ENCODE measurements at places on chromosomes 1 and 21.

- DNase-seq = no peak
Observed at GRCh38 chr1:89721351-89721750, 88.4 kb downstream of the LRRC8C start.

DNA sequence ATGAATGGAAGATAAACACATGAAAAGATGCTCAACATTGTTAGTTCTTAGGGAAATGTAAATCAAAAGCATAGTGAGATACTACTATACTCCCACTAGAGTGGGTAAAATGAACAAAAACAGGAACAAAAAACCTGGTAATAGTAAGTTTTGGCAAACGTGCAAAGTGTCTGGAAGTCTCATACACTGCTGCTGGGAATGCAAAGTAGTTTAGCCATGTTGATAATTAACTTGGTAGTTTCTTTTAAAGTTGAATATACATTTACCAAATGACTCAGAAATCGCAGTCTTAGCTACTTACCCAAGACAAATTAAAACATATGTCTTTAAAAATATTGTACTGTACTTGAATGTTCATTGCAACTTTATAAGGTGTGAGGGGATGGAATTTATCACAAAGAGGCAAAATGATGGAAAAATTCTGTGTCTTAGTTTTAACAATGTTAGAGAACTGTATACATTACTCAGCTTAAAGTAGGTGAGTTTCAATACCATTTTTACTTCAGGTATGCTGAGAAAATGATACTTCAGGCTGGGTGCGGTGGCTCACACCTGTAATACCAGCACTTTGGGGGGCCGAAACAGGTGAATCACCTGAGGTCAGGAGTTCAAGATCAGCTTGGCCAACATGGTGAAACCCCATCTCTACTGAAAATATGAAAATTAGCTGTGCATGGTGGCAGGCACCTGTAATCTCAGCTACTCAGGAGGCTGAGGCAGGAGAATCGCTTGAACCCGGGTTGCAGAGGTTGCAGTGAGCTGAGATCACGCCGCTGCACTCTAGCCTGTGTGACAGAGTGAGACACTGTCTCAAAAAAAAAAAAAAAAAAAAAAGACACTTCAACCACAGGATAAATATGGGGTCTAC, 102.3 kb downstream of the PDE4B start:
- no peak for DNase-seq

DNA sequence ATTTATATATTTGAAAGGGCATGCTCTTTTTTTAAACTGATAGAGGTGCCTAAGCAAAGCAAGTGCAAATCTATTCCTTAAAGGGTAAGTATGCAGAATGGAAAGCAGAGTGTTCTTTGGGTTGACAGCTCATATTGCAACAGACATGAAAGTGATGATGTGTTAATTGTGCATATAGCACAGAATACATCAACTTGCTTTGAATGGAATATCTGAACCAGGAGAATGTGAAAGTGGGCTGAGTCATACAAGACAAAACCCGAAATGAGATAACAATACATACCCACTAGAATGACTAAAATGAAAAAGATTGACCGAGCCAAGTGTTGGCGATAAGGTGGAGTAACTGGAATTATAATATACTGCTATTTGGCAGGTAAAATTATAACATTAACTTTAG, 4.3 kb downstream of the CR1 start:
- no peak for DNase-seq

GRCh38 chr1:179127163-179127895, 45.5 kb downstream of the TOR3A start:
- no peak for DNase-seq

- no peak for DNase-seq
Observed at GRCh38 chr21:35974775-35975174, 85.6 kb downstream of the SETD4 start.

DNA sequence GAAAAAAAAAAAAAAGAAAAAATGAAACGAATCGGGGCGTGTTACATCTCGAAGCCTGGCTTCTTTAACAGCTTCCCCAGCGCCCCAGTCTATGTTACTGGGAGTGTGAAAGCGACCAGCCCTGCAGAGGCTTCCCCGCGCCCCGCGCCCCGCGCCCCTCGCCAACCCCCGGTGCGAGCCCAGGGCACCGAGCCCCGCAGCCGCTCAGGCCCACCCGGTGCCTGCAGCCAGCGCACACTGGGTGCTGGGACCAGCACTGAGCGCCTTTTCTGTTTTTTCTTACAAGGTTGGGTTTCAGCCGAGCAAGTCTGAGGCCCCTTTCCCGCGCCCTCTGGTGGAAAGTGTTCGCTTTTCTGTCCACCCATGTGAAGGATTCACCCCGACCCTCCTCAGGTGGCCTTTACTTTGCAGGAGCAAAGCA, 42.1 kb upstream of the ZNF496 start:
- DNase-seq = peak; percentile 54

DNA sequence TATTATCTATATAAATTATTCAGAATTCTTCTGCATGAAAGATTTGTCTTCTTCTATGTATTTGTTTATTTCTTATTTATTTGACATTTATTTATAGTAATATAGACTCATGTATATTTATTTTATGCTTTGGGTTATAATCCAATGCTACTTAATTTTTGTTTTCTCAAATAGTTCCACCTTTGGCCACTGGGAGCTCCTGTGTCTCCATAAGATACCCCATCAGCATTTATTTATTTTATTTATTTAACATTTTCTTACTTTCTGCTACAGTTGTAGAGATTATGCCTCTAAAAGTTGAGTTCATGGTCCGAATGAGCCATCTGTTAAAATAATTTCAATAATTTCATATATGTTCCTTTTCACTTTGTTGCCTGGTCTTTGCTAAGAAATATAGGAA, 289.4 kb downstream of the ADGRL2 start:
- DNase-seq = no peak

DNA sequence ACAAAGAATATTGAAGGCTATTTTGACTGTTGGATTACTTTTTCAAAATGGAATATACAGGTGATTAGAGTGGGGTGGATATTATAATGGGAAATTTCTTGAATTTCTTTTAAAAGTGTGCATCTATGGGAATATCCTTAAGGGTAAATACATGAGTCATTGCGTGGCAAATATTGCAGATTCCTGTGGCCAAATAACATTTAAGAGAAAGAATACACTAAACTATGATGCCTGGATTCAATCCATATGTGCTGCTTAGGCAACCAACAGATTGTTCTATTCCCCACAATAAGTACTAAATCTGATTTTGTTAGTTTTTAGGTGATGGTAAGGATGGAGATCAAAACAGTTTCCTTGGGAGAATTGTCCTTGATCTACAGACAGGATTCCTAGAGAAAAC, 119.5 kb downstream of the HMCN1 start:
- no peak for DNase-seq

- no peak for DNase-seq
Observed at GRCh38 chr1:214454569-214455396, 96.6 kb downstream of the PTPN14 start.

DNA sequence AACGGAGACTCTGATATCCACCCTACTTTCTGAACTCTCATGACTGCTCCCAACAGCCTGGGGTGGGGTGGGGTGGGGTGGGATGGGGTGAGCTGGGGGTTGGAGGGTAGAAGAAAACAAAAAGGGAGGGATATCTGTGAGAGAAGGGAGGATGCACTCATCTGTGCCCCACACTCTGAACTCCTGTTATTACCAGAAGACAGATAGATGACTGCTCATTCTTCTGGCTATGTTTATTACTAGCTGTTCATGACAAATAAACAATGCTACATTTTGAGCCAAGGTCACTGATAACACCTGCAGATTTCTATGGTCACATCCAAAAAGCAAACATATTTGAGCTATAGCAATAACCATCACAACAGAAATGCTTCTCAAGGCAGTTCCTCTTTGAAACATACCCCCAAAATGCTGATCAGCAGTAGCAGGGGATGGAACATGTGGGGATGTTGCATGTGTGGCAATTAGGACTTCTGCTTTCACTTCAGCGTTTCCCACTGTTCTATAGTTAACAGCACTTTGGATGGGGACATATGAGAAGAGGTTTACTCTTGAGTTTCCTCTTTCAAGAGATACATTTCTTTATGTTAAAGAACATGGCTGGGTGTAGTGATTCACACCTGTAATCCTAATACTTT, 43.3 kb downstream of the GPR3 start:
- no peak for DNase-seq

- peak; percentile 49 for DNase-seq
Observed at GRCh38 chr1:91827087-91827458, 58.9 kb downstream of the TGFBR3 start.

DNA sequence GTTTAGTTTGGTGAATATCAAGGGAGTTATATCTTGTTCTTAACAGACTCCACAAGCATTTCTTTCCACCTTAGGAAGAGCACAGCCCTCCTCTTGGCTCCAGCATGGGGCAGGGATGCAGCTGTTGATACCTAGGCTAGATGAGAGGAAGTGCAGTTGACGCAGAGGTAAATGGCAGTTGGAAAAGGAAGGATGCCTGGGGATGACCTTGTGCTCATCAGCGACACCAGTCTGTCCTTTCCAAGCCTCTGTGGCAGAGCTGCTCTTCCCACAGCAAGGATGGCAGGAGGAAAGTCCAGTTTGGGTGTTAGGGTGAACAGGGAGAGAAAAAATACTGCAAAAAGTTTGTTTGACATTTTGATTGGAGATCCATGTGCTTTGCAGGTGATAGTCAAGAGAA, 6.2 kb downstream of the PROX1 start:
- no peak for DNase-seq

DNA sequence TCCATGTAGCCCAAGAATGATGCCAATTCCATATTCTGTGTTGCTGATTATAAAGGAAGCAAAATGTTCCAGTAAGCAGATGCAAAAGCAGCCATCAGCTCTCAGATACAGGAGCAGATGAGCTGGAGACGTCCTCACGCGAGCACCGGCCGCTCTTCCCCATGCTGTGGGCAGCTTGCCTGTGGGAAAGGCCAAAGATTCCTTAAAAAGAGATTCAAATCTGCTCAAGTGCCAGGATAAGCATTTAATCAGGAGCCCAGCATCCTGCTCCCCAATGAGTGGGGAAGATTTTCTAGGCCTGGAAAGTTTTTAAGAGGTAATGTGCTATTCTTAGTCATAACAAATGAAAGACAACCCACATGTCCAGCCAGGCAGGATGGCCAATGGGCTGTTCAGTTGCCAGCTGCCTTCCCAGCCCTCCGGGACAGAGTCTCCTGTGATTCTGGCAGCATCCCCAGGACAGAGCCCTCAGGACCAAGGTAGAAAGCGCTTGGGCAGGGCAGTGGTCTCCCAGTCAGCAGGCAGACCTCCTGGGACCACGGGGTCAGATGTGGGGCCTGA, 108.2 kb upstream of the TMPRSS2 start:
- no peak for DNase-seq

DNA sequence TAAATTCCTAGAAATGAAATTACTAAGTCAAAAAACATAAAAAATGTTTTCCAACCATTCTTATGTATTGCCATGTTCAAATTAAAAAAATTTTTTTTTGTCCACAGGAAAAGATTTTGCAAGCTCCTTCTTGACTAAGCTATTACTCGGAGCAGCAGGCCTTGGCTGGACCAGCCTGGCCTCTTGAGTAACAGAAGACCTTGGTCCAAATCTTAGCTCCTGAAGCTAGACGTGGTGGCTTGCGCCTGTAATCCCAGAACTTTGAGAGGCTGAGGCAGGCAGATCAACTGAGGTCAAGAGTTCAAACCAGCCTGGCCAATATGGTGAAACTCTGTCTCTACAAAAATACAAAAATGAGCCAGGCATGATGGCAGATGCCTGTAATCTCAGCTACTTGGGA, 77.6 kb downstream of the CLSTN1 start:
- DNase-seq = no peak

DNA sequence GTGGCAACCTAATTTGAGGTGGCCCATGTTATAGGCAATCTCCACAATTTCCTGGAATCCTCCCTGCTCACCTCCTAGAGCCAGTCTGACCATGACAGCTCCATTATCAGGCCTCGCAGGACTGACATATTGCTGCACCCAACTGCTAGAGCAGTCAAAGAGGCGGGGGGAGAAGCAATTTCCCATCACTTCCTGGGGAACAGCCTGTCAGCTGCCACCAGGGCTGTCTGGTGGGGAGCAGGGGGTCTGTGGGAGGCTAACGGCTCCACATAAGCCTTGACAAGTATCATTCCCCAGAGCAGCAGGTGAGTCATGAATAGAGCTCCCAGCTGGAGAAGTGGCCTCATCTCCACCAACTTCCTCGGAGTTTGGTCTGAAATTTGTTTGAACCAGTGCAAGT, 322.9 kb downstream of the MATN1 start:
- no peak for DNase-seq

Data from heart right ventricle (tissue), 16 donors.